ENCODE measurements at places on chromosomes 7 and 10.

DNA sequence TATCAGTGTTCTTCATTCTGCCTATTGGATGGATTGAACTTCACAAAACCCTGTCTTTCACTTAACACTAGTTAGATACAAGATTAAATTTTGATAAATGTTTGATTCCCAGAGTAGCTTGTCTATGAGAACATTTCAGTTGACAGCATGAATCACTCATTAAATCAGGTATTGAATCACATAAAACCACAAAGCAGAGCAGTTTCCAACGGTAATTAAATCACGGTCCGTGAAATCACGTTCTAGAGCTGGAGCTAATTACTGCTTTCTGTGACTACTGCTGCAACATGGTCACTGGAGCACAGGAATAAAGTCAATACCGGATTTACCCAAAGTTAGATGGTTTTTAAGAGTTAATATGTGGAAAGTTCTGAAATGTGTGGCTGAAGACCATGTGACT, 257.8 kb upstream of the PCDH15 start:
- DNase-seq = no peak

DNA sequence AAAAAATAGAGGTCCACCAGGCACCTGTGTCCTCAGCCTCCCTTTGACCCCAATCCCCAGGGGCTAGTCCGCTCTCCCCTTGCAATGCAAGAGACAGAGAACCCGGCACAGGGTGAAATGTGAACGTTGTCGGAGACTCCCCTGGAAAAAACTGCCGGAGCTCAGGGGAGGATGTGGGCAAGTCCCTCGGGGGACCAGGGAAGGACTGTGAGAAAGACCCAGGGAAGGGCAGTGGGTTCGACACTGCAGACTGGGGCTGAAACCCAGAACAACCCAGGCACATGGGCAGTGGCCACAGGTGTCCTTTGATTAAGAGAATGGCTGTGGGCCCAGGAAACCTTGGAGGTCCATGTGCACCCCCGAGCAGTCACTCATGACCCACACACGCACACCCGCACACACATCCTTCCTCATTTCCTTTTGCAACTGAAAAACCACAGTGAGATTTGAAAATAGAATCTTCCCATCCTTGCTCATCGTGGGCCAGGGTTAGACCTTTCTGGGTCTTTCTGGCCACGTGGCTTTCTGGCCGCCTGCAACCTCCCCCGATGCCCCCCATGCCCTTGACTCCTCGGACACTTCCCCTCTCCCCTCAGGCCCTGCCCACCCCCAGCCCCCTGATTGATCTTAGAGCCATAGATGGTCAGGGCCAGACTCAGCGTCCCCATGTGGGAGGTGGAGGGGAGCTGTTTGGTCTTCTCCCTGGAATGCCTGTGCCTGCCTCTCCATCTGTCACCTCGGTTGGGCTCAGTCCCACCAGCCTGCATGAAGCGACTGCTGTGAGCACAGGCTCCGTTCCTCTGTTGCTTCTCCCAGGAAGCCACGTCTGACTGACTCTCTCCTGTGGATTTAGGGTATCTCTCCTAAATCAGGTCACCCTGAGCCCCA, 7.9 kb downstream of the LAT2 start:
- no peak for DNase-seq

DNA sequence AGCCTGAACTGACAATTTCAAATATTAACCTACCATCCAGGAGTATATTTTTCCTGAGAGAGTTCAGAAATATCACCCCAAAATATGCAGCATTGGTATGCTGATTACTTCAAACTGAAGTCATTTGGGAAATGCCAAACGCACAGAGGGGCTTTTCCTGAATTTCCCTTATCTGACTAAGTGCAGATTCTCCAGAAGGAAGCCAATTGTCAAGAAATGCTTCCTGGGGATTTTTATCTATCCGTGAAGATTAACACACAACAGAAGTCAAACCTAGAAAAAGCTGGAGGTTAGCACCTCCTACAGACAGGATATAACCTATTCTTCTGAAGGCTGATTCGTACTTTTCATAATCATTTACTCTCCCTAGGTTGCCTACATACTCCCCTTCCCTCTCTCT, 91.0 kb downstream of the AKR1D1 start:
- DNase-seq = no peak

- no peak for DNase-seq
Observed at GRCh38 chr10:120328647-120329046, 128.4 kb upstream of the PLPP4 start.

GRCh38 chr7:102992938-102993717, 80.3 kb downstream of the LRRC17 start:
- DNase-seq = no peak

GRCh38 chr7:98875501-98875900, 2.8 kb upstream of the TRRAP start:
- DNase-seq = no peak

DNA sequence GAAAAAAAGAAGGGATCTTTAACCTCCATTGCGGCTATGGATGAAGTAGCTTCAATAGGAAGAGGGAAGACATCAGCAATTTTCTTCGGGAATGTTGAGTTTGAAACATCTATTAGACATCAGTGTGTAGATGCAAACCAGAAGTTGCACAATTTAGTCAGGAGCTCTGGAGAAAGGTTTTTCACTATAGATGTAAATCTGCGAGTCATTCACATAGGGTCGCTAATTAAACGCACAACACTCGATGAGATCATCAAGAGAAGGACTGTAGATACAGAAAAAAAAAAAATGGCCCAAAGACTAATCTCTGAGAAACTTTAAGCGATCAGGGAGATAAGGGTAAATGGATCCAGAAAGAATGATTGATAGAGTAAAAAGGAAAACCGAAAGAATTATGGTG, 61.7 kb upstream of the TES start:
- DNase-seq = no peak

DNA sequence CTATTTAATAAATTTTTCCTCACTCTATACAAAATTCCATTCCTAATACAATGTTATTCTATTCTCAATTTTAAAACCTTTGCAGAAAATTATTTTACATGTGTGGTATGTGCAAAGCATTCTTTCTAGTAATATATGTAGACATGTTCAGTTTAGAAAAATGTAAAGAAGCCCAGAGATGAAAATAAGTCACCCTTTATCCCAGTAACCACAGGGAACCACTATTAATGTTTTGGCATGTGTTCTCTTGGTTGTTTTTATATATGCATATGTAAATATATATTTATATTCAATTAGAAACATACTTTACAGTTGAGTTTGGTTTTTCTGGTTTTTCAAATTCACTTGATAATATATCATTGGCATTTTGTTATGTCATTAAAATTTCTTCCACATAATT, 14.8 kb upstream of the GLCCI1 start:
- no peak for DNase-seq

Measured in CD4-positive, alpha-beta T cell treated with Interleukin-17A for 1 hour (primary cell).